ENCODE measurements at places on chromosomes 13 and 19. TPM values are rescaled to one million over a fixed set of nuclear protein-coding genes. Genes with fewer than 3 reads are reported as not detected.

GRCh38 chr13:111846391-111847159 is 220.4 kb upstream of the SOX1 start:
- DNase-seq, result no peak

DNA sequence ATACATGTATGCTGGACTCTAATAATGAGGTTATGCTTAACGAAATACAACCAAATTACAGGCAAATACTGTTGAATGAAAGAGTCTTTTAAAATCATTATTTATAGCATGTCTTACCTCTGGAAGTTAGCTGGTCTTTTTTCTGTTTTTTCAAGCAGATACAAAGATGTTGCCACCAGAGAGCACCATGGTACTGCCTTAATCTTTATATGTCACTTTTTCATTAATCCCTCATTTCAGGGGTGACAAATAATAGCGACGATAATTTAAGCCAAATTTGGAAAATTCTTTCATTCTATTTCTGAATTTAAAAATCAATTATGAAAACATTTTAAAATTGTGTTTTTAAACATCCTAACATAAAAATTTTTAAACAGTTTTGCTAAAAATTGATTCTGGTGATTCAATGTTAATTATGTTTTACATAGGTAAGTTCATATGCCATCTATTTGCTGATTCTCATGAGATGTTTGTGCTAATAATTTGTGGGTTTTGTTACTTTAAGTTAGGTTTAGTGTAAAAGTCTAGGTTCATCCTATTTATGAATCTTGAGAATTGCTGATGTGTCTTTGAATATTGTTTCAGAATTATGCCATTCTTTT is 379.3 kb upstream of the SGCG start:
- peak; percentile 36 for DNase-seq

Gene CFD
- total RNA-seq, result 0.38 TPM

- no peak for DNase-seq
Observed at GRCh38 chr19:13015361-13016223, 20.3 kb downstream of the NFIX start.

GRCh38 chr19:19096641-19097627 is 33.1 kb downstream of the SLC25A42 start:
- no peak for DNase-seq

Gene MIER2
- 16.5 TPM for total RNA-seq

Gene NTF4
- total RNA-seq, result not detected
